AG04450 (cell line): ENCODE measurements at places on chromosomes 1 and 21. TPM values are rescaled to one million over a fixed set of nuclear protein-coding genes. Genes with fewer than 3 reads are reported as not detected.

Gene PM20D1
- polyA plus RNA-seq = 0.09 TPM in 1 of 2 replicates, not detected in the other

Gene GPR153
- 4.7 and 6.1 TPM in 2 replicates for polyA plus RNA-seq

Gene LRRC8D
- polyA plus RNA-seq = 41.1 and 48.7 TPM in 2 replicates

Gene TNFRSF18
- 1.0 and 2.1 TPM in 2 replicates for polyA plus RNA-seq

Gene SLFNL1
- polyA plus RNA-seq = 0.06 and 0.09 TPM in 2 replicates

Gene RCC1
- polyA plus RNA-seq = 22.4 and 24.0 TPM in 2 replicates

Gene VN1R5
- not detected in 2 replicates for polyA plus RNA-seq

Gene IFNAR2
- polyA plus RNA-seq = 28.7 and 30.8 TPM in 2 replicates

Gene TRAF3IP3
- polyA plus RNA-seq = 0.06 and 0.10 TPM in 2 replicates

Gene SLAMF7
- not detected in 2 replicates for polyA plus RNA-seq

Gene EIF4G3
- polyA plus RNA-seq = 66.6 and 74.9 TPM in 2 replicates

Gene TRNP1
- polyA plus RNA-seq = 47.1 and 50.7 TPM in 2 replicates

Gene CD244
- not detected in 2 replicates for polyA plus RNA-seq

Gene TCEA3
- 14.7 and 15.6 TPM in 2 replicates for polyA plus RNA-seq

Gene TMEM35B
- polyA plus RNA-seq = 36.8 and 37.8 TPM in 2 replicates

Gene KCNH1
- polyA plus RNA-seq = 0.31 and 0.62 TPM in 2 replicates

Gene AIRE
- polyA plus RNA-seq = not detected in 2 replicates

Gene SLC44A3
- 3.2 and 3.4 TPM in 2 replicates for polyA plus RNA-seq

Gene C1orf52
- polyA plus RNA-seq = 28.0 and 31.2 TPM in 2 replicates

Gene RAB25
- not detected in 2 replicates for polyA plus RNA-seq

Gene KRTAP12-2
- not detected in 2 replicates for polyA plus RNA-seq

Gene TMEM61
- not detected in 2 replicates for polyA plus RNA-seq

Gene SLC9A1
- polyA plus RNA-seq = 10.8 and 16.4 TPM in 2 replicates

Gene AMY1A
- not detected in 2 replicates for polyA plus RNA-seq

Gene BCAR3
- polyA plus RNA-seq = 20.6 and 24.9 TPM in 2 replicates

Gene DYNLT4
- polyA plus RNA-seq = not detected in 2 replicates

Gene BTG3
- 47.1 and 59.0 TPM in 2 replicates for polyA plus RNA-seq

Gene TTLL7
- 14.5 and 17.9 TPM in 2 replicates for polyA plus RNA-seq
